ENCODE measurements at places on chromosomes 16 and 17. TPM values are rescaled to one million over a fixed set of nuclear protein-coding genes. Genes with fewer than 3 reads are reported as not detected.
A peak's percentile ranks its signal among the peaks of the same experiment; 100 is the strongest.

USP43 gene
- total RNA-seq, result 1.7 TPM

KRTAP9-4 gene
- not detected for total RNA-seq

ENPP7 gene
- total RNA-seq, result not detected

GID4 gene
- 5.5 TPM for total RNA-seq

GRCh38 chr17:54372069-54372749, 528.4 kb upstream of the TOM1L1 start:
- DNase-seq, result no peak

- no peak for DNase-seq
These were observed 1.2 kb downstream of the ZACN start for GRCh38 chr17:76079956-76080767.

GRCh38 chr17:45135978-45136791, 698 bp downstream of the ACBD4 start:
- no peak for DNase-seq

- no peak for DNase-seq
These were observed 13.3 kb downstream of the USP22 start for GRCh38 chr17:21029515-21029914.

DNA sequence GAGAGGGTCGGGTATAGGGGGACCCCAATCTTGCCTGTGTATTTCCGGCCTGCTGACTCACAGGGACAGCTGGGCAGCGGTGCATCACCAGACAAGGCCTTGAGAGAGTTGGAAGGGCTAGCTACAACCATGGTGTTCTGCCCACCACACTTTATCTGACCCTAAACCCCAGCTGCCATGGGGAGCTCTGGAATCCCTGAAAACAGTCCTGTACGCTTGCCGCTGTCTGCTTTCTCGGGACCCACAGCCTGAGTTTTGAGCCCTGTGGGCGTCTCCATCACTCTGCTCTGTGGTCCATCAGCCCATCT, 100.4 kb upstream of the GSE1 start:
- no peak for DNase-seq

- no peak for DNase-seq
These were observed 119.2 kb upstream of the NETO2 start for GRCh38 chr16:47262938-47263337.

DNA sequence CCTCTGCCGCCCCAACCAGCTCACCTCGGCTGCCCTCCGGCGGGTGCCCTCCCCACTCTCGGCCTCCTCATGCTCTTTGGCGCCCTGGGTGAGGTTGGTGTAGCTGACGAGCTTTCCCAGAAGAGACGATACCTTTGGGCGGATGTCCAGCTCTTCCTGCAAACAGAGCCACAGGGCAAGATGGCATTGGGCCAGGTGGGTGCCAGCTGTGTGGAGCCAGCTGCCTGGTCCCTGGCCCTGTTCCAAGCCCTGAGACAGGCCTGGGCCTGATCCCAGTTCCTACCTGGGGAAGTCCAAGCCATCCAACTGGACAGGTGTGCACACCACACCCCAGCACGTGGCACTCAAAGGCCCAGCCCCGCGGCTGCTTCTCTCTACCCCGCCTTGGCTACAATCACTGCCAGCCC, 6.9 kb downstream of the SLC12A4 start:
- no peak for DNase-seq

DNA sequence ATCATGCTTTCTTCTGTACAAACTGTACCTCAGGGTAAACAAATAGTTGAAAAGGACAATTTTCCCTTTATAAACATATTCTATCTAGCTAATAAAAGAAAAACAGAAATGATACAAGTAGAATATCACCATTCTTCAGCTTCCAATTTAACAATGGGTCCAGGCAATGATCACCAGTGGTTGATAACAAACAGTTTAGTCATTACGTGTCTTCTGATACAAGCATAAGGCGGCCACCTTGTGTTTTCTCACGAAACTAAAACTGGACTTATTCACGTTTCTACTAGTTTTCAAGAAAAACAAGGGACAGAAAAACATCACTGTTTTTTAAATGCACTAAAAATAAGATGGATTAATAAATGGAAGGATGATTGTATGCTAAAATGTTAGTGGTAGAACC, 58.3 kb downstream of the STH start:
- DNase-seq, result no peak

DNA sequence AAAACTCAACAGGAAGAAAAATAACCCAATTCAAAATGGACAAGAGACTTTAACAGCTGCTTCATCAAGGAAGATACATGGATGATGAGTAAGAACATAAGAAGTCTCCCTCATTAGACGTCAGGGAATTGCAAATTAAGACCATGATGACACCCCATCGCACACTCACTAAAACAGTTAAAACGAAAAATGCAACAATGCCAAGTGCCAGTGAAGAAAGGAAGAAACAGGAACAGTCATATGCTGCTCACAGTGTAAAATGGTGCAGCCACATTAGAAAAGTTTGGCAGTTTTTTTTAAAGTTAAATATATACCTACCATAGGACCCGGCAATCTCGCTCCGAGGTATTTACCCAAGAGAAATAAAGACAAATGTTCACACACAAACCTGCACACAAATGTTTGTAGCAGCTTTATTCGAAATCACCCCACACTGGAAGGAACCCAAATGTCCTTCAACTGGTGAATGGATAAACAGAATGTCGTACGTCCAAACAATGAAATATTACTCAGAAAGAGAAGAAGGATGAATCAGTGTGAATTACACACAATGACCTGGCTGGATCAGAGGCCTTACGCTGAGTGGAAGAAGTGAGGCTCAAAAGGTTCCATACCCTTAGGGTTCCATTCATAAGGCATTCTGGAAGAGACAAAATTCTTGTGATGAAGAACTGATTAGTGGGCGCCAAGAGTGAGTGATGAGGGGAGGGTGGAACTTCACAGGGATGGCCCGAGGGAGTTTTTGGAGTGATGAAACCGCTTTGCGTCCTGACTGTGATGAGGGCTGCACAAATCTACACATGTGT, 110.3 kb downstream of the C16orf95 start:
- peak; percentile 51 for DNase-seq

DNA sequence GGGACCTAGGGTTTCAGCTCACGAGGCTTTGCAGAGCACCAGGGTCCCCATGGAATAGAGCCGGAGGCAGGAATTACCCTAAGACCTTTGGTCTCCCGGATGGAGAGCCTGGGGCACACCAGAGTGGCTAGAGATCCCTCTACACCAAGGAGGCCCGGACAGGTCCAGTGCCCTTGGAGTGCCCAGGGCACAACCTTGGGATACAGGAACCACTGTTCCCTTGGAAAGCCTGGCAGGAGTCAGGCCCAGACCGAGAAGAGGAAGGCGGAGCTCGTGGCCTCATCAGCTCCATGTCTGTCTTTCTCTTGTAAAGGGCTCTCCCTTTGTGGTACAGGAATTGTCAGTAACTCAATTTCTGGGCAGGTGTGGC, 3.8 kb upstream of the DBNDD1 start:
- DNase-seq, result no peak
